ENCODE measurements at places on chromosomes 4 and X.

GRCh38 chrX:118577041-118577440 lies 81.4 kb downstream of the DOCK11 start:
- no peak for DNase-seq

DNA sequence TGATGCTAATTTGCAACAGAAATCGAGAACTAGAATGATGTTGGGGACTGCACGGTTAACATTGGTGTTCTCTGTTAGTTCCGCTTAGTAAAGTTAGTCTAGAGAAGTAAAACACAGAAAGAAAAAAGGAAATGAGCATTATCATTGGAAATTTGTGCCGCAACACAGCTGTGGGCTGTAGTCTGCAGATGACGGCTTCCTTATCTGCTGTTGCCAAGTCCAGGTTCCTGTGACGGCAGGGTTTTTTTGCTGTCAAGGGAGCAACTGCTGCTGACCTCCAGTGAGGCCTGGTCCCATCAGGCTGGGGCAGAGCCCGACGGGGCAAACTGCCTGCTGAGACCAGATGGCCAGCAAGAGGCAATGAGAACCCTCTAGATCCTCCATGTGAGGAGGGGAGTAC lies 38.9 kb upstream of the PHEX start:
- no peak for DNase-seq

GRCh38 chr4:153488006-153488891 lies 22.1 kb downstream of the TMEM131L start:
- DNase-seq = no peak

GRCh38 chr4:68654946-68655721 lies 15.3 kb downstream of the UGT2B15 start:
- no peak for DNase-seq

GRCh38 chrX:118975831-118976598 lies 1.6 kb downstream of the LONRF3 start:
- peak; percentile 16 for DNase-seq

GRCh38 chr4:90127706-90128345 lies 632 bp downstream of the CCSER1 start:
- no peak for DNase-seq

DNA sequence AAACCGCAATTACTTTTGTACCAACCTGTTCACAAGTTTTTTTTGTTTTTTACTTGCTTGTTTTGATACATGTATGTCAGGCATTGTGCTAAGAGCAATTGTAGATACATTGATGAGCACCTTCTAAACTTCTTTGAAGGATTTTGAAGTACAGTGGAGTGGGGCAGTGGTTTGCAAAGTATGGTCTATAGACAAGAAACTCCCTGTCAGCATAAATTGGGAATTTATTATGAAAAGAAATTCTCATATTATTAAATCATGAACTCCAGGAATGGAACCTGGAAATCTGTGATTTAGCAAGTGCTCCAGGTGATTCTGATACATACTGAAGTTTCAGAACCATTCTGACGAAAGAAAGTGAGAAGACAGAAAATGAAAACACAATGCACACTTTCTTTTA lies 733.4 kb downstream of the C4orf33 start:
- DNase-seq = no peak

All from amygdala (tissue), 56 donors.